ENCODE measurements at places on chromosomes 4 and X. TPM values are rescaled to one million over a fixed set of nuclear protein-coding genes. Genes with fewer than 3 reads are reported as not detected.

The H2BW2 gene
- polyA plus RNA-seq = not detected

- no peak for DNase-seq
These were observed 48.4 kb upstream of the TMPRSS11A start for GRCh38 chr4:68011684-68012083.

GRCh38 chrX:140050906-140051305, 85.6 kb upstream of the CXorf66 start:
- DNase-seq = no peak

GRCh38 chr4:107133965-107134653, 98.0 kb upstream of the DKK2 start:
- no peak for DNase-seq

DNA sequence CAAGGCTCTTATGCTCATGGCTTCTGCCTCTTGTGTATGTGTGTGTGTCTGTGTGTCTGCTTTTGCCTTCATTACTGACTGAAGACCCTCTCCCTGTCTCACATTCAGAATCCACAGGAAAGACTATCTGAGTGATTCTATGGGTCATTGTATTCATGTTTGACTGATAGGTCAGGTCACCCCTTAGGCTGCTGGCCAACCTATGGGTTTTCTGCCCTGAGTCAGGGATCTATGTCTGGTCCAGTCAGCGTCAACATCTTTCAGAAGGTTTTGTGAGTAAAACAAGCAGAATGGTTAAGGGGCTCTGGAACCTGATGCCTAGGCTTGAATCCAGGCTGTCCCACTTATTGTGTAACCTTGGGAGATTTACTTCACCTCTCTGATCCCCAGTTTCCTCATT, 30.5 kb downstream of the NHSL2 start:
- no peak for DNase-seq

DNA sequence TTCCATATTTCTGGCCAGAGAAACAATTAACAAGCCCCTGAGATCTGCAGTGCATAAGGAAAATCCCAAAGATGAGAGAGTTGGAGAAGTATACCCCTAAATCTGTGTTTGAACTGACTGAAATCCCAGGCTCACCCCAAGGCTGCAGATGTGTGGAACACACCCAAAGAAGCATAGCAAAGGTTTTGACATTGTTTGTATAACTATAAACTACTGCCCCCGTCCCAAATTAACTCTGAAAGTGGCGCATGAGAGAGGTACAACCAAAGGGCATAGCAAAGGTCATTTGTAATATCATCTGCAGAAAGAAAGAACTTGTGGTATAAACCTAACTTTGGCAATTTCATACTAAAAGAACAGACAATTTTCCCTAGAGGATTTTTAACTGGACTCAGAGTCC, 157.9 kb downstream of the DCAF12L1 start:
- DNase-seq = no peak

- DNase-seq = no peak
These were observed 54.2 kb upstream of the STS start for GRCh38 chrX:7093305-7093704.

DNA sequence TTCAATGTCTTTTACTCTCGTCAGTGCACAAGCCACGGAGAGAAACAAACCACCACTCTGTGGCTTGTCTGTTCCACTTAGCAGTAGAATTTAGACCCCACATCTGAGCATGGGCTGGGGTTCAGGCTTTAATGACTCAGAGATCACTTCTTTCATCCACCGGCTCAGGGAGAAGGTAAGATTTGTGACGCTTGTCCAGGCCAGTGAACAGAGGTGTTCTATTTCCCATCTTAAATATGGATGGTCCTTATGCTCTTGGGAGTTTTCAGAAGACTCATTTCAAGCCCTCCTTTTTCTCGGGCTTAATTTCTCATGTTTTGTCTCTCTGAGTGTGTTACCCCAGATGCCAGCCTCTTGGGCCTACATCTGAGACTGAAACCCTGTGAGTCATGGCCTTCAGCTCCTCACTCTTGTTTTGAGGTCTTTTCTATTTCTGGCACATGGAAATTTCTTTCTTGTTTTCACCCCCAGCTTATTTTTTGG, 127.4 kb upstream of the SFRP2 start:
- DNase-seq = no peak

- DNase-seq = no peak
These were observed 33.1 kb downstream of the ETNPPL start for GRCh38 chr4:108729731-108730130.

Data from psoas muscle (tissue), 8 donors.